Astrocyte (in vitro differentiated cells and primary cell): ENCODE measurements at places on chromosomes 1 and 21. TPM values are rescaled to one million over a fixed set of nuclear protein-coding genes. Genes with fewer than 3 reads are reported as not detected.
A peak's percentile ranks its signal among the peaks of the same experiment; 100 is the strongest.

DNA sequence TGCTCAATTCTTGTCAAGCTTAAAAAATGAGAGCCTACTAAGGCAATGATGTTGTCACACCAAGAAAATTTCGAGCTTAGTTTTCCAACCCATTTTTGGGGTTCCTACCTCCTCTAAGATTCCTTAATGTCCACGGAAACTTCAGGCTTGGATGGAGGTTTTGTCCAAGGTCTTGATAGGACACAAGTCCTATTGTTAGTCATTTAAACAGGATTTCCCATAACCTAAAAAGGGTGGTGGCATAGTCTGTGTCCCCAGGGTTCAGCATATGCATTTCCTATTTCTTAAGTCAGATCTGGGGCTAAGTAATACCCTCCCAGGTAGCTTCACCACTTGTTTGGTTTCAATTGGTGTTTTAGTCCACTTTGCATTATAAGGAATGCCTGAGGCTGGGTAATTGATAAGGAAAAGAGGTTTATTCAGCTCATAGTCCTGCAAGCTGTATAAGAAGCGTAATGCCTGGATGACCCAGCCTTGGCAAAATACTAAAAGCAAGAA is 10.9 kb upstream of the PADI2 start:
- H3K36me3 ChIP-seq: no peaks in the 10 kb centered on the region
- peaks cover 26% of the 10 kb centered on the region for H3K4me1 ChIP-seq
- H3K27me3 ChIP-seq: no peaks in the 10 kb centered on the region
- DNase-seq: no peak

DNA sequence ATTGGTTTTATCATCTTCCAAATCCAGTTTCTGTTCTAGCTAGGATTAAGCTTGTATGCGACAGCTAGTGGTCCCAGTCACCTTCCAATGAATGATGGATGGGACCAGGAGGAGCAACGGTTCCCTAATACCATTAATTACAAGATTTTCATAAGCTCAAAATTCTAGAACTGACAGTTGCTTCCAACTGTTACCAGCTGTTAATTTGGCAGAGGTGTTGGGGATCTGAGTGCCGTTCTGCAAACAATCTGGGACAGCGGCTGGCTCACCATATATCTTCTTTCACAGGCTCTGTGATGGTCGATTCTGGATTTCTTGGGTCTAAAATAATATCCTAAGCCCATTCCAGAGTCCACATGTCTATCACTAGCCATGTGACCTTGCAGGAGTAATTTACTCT is 34.5 kb upstream of the RALGPS2 start:
- H3K27me3 ChIP-seq: no peaks in the 10 kb centered on the region
- H3K4me1 ChIP-seq: no peaks in the 10 kb centered on the region
- no peak for DNase-seq
- no peak overlapping the region for H3K4me3 ChIP-seq
- no peaks in the 10 kb centered on the region for H3K36me3 ChIP-seq

- no peaks in the 10 kb centered on the region for H3K36me3 ChIP-seq
- no peak overlapping the region for H3K4me3 ChIP-seq
- no peaks in the 10 kb centered on the region for H3K4me1 ChIP-seq
- no peak overlapping the region for H3K27ac ChIP-seq
These were observed 101.8 kb downstream of the FAM78B start for GRCh38 chr1:166064951-166065350.

DNA sequence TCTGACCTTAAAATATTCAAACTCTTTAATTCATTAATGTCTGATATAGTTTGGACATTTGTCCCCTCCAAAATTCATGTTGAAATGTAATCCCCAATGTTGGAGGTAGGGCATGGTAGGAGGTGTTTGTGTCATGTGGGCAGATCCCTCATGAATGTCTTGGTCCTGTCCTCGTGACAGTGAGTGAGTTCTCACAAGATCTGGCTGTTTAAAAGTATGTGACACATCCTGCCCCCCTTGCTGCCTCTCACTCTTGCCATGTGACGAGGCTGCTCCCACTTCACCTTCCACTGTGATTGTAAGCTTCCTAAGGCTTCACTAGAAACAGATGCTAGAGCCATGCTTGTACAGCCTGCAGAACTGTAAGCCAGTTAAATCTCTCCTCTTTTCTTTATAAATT is 21.3 kb upstream of the FBXO28 start:
- no peak overlapping the region for H3K27ac ChIP-seq
- no peak for DNase-seq
- H3K4me1 ChIP-seq: no peaks in the 10 kb centered on the region
- no peaks in the 10 kb centered on the region for H3K36me3 ChIP-seq
- no peak overlapping the region for H3K4me3 ChIP-seq

DNA sequence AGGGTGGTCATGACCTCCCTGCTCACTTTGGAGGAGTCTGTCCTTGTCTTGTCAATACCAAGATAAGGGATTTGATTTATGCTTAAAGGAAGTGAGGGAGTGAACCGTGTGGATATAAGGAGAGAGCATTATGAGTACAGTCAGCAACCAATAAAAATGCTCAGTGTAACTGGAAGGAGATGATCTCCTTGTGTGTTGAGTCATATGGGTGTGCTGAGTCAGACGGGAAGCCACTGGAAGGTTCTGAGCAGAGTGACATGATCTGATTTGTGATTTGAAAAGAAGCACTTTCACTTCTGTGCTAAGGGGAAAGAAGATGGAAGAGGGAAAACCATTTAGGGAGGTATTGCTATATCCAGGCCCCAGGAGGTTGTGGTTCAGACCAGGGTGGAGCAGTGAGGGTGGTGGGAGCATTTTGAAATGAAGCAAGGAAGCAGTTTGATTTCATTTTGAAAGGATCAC is 2.5 kb upstream of the BCL10 start:
- no peaks in the 10 kb centered on the region for H3K27me3 ChIP-seq
- H3K4me1 ChIP-seq: peaks cover 29% of the 10 kb centered on the region
- DNase-seq: peak; percentile 94
- no peaks in the 10 kb centered on the region for H3K36me3 ChIP-seq
- H3K4me3 ChIP-seq: peak overlapping the region; percentile 36

DNA sequence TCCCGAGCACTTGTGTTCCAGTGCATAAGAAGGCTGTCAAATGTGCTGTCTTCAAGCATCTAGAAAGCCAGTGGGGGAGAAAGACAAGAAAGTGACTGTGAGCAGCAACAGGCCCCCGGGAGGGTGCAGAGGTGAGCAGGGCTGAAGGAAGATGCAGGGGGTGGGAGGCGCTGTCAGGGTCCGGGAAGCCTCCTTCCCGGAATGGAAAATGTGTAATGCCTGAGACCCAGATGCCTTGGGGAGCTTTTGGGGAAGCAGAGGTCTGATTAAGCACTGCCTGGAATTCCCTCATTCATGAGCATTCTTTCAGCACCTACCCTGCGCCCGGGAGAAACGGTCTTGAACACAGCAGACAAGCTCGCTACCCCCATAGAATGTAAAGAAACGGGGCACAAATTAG is 1.3 kb downstream of the NPHP4 start:
- peak; percentile 4 for DNase-seq
- no peaks in the 10 kb centered on the region for H3K27me3 ChIP-seq
- peak overlapping the region; percentile 58 for H3K4me3 ChIP-seq
- no peak overlapping the region for H3K27ac ChIP-seq

GRCh38 chr21:41359286-41359685 is 2.5 kb upstream of the MX2 start:
- DNase-seq: no peak
- H3K36me3 ChIP-seq: no peaks in the 10 kb centered on the region
- H3K4me1 ChIP-seq: peaks cover 4% of the 10 kb centered on the region
- no peaks in the 10 kb centered on the region for H3K27me3 ChIP-seq
- no peak overlapping the region for H3K4me3 ChIP-seq

GRCh38 chr1:203523667-203524066 is 29.7 kb downstream of the OPTC start:
- H3K27me3 ChIP-seq: no peaks in the 10 kb centered on the region
- DNase-seq: no peak
- no peaks in the 10 kb centered on the region for H3K36me3 ChIP-seq

- no peak overlapping the region for H3K4me3 ChIP-seq
- no peaks in the 10 kb centered on the region for H3K36me3 ChIP-seq
- DNase-seq: no peak
- H3K4me1 ChIP-seq: no peaks in the 10 kb centered on the region
These were observed 92.8 kb downstream of the C1orf21 start for GRCh38 chr1:184479435-184480167.

- DNase-seq: no peak
- H3K36me3 ChIP-seq: no peaks in the 10 kb centered on the region
- H3K4me3 ChIP-seq: peak within 1 kb of the TSS; percentile 69
- peak within 1 kb of the TSS; percentile 63 for H3K27ac ChIP-seq
- H3K4me1 ChIP-seq: peaks cover 13% of the 10 kb centered on the region
- no peaks in the 10 kb centered on the region for H3K27me3 ChIP-seq
These were observed at the start of gene SLC45A3 for GRCh38 chr1:205680073-205680851. TSS of gene SLC45A3 (minus strand) at chr1:205680509. CDS start at chr1:205664656, 15,853 bp downstream.

- H3K4me1 ChIP-seq: no peaks in the 10 kb centered on the region
- no peaks in the 10 kb centered on the region for H3K27me3 ChIP-seq
- no peak overlapping the region for H3K27ac ChIP-seq
These were observed 48.6 kb upstream of the COL11A1 start for GRCh38 chr1:103156966-103157365.

DNA sequence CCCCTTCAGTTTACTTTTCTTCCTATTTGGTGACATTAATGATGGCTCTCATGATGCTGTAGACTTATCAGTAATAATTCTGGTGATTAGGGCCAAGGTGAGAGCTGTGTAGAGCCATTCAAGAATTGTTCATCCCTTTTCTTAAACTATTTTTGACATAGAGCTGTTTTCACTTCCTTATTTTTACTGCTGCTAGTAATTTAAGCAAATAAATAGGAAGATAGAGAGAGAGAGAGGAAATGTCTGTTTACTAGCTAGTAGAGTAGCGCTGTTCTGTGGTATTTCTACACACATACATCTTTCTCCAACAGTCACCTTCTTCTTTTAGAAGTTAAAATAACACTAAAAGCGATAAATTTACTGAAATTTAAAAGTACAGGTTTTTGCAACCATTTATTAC is 678.0 kb upstream of the ZP4 start:
- no peaks in the 10 kb centered on the region for H3K4me1 ChIP-seq
- H3K36me3 ChIP-seq: no peaks in the 10 kb centered on the region
- no peaks in the 10 kb centered on the region for H3K27me3 ChIP-seq
- no peak overlapping the region for H3K4me3 ChIP-seq

DNA sequence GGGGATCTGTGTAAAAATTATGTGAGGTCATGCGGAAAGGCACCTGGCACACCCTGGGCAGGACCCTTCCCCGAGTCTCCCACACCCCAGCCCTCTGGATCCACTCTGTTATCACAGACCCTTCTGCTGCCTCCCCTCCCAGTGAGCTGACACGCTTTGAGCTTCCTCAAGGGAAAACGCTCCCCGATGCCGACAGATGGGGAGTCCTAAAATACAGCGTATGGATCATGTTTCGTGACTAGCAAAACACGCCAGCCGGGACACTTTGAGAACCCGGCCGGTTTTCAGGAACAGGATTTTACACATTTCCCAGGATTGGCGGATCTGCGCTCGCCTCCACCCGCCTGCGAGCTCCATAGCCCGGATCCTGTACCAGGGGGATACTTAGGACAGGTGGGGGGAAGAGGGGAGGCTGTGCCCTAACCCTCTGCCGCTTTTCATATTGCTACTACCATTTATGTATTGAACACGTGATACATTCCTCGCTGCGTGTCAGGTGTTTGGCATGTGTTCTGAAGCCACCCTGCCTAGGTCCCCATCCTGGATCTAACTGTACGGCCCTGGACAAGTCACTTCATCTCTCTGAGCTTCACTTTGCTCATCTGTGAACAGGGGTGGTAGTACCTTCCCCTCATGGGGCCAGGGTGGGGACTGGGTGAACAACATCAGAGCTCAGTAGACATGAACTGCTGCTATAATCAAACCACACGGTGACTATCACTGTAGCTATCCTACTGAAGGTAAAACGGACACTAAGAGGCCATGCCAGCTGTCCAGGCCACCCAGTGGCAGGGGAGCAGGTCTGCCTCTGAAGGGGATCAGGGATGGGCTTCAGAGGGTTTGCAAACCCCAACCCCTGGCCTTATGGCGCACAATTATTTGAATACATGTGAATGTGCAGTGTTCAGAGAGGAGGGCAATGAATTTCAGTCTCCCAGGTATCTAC is 63.2 kb downstream of the SSBP3 start:
- no peak for DNase-seq
- no peaks in the 10 kb centered on the region for H3K27me3 ChIP-seq
- H3K4me3 ChIP-seq: no peak overlapping the region
- no peaks in the 10 kb centered on the region for H3K36me3 ChIP-seq

DNA sequence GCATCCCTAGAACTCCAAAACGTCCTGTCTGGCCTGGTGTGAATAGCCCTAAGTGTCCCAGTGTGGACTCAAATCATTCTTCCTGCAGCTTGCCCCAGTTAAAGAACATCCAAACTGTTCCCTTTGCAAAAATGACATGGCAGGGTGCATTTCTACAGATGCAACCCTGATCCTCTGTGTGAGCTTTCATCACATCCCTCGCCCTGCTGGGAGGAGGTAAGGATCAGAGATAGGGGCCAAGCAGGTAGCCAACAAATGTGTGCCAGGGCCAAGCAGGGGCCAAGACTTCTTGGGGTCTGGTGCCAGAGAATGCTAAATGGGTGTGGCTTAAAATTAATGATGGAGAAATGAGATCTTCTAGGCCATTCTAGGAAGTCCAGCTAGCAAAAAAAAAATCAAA is 27.1 kb upstream of the MPZL1 start:
- H3K27me3 ChIP-seq: peaks cover 9% of the 10 kb centered on the region
- no peak overlapping the region for H3K27ac ChIP-seq
- H3K36me3 ChIP-seq: no peaks in the 10 kb centered on the region
- H3K4me3 ChIP-seq: no peak overlapping the region

DNA sequence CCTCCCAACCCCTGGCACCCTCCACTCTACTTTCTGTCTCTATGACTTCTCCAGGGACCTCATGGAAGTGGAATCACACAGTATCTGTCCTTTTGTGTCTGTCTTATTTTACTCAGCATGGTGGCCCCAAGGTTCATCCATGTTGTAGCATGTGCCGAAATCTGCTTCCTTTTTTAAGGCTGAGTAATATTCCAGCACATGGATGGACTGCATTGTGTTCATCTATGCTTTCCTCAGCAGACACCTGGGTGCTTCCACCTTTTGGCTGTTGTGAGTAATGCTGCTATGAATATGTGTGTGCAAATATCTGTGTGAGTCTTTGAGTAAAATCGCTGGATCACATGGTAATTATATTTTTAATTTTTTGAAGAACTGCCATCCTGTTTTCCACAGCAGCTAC is 1.6 kb upstream of the PFKL start:
- no peaks in the 10 kb centered on the region for H3K27me3 ChIP-seq
- H3K27ac ChIP-seq: no peak overlapping the region
- no peak for DNase-seq
- no peak overlapping the region for H3K4me3 ChIP-seq
- H3K36me3 ChIP-seq: no peaks in the 10 kb centered on the region

GRCh38 chr1:1895456-1896336 is 4.8 kb upstream of the GNB1 start:
- no peak overlapping the region for H3K27ac ChIP-seq
- H3K36me3 ChIP-seq: no peaks in the 10 kb centered on the region
- H3K27me3 ChIP-seq: no peaks in the 10 kb centered on the region
- H3K4me3 ChIP-seq: no peak overlapping the region
- no peak for DNase-seq

Gene PIK3R3
- total RNA-seq: 55.5 and 68.4 TPM in 2 replicates

Gene TMEM82
- total RNA-seq: not detected in 2 replicates

Gene SUMO3
- 72.7 and 83.5 TPM in 2 replicates for total RNA-seq

Gene REN
- total RNA-seq: not detected in 2 replicates

Gene UTS2
- total RNA-seq: not detected in 2 replicates
